ENCODE measurements at places on chromosomes 3 and 15. TPM values are rescaled to one million over a fixed set of nuclear protein-coding genes. Genes with fewer than 3 reads are reported as not detected.

Gene ICE2
- 24.6 TPM for total RNA-seq

Gene PLA2G4E
- total RNA-seq, result not detected

Gene TTLL13
- total RNA-seq, result not detected

Gene FMN1
- total RNA-seq, result 2.9 TPM

Gene ANKUB1
- total RNA-seq, result not detected

Gene ATP11B
- total RNA-seq, result 31.5 TPM

Gene SI
- total RNA-seq, result not detected

Gene PFN2
- 61.3 TPM for total RNA-seq

Gene CPOX
- total RNA-seq, result 11.5 TPM

Gene HRG
- not detected for total RNA-seq

Gene FBXW12
- total RNA-seq, result not detected

Gene MYO5A
- total RNA-seq, result 7.4 TPM

Gene PARP3
- total RNA-seq, result 18.1 TPM

Gene NME9
- total RNA-seq, result not detected

Gene AVEN
- total RNA-seq, result 30.6 TPM

Gene CHST13
- total RNA-seq, result 0.11 TPM

Gene ITPKA
- 2.6 TPM for total RNA-seq

Gene ALPK3
- total RNA-seq, result 114 TPM

Gene CCDC39
- total RNA-seq, result not detected

Gene DCLK3
- total RNA-seq, result 0.43 TPM

Gene B3GNT5
- 1.3 TPM for total RNA-seq

Gene INAFM2
- total RNA-seq, result 56.2 TPM

Gene TIMP4
- total RNA-seq, result 17.4 TPM

Gene TMEM207
- total RNA-seq, result not detected

Gene TEX55
- total RNA-seq, result not detected

Gene THSD4
- 75.6 TPM for total RNA-seq

Gene GOLGA8R
- total RNA-seq, result 4.3 TPM

Gene NLGN1
- 7.8 TPM for total RNA-seq

Gene SLC22A13
- not detected for total RNA-seq

Gene C3orf20
- not detected for total RNA-seq

Gene PLSCR5
- not detected for total RNA-seq

Gene BFSP2
- not detected for total RNA-seq

Gene ASB14
- total RNA-seq, result 13.4 TPM

Gene PLD1
- total RNA-seq, result 64.3 TPM

Gene NEK11
- 1.3 TPM for total RNA-seq

Gene FOXB1
- not detected for total RNA-seq

Gene VPS13C
- 32.8 TPM for total RNA-seq

Gene DTWD1
- total RNA-seq, result 22.8 TPM
